M059J (cell line): ENCODE measurements at places on chromosomes 2 and 18. TPM values are rescaled to one million over a fixed set of nuclear protein-coding genes. Genes with fewer than 3 reads are reported as not detected.
A peak's percentile ranks its signal among the peaks of the same experiment; 100 is the strongest.

PPP1R1C gene
- total RNA-seq, result 5.2 and 8.4 TPM in 2 replicates

NEURL3 gene
- 0.59 and 1.1 TPM in 2 replicates for total RNA-seq

REG3G gene
- not detected in 2 replicates for total RNA-seq

REG1A gene
- not detected in 2 replicates for total RNA-seq

MYL1 gene
- total RNA-seq, result not detected in 2 replicates

- DNase-seq, result no peak
These were observed 111.8 kb upstream of the CYP20A1 start for GRCh38 chr2:203126996-203127395.

- no peak for DNase-seq
These were observed 123.5 kb upstream of the BOD1L2 start for GRCh38 chr18:57023275-57023882.

DNA sequence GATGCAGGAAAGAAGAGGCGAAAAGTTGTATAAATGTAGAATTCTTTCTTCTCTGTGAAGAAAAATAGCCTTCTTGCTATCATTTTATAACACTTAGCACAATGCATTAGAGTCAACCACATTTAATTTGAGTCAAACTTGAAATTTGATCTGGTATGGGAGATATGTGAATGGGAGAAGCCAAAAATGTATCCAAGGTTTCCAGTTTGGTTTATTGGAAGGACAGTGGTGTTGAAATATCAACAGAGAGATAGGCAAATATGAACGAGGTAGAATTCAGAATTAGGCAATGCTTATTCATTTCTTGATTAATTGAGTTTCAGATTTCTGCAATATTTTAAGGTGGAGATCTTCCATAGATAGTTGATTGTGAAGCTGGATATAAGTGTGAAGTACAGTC lies 991.9 kb upstream of the CHAC2 start:
- no peak for DNase-seq

GRCh38 chr2:64424416-64424987 lies 29.5 kb upstream of the LGALSL start:
- no peak for DNase-seq

GRCh38 chr2:161178756-161179155 lies 18.5 kb downstream of the TANK start:
- DNase-seq, result no peak

- peak; percentile 90 for DNase-seq
These were observed 30.2 kb upstream of the RIOK3 start for GRCh38 chr18:23422751-23423418.
